HAP-1 (cell line): ENCODE measurements at places on chromosomes 5 and 9.

- no peak for DNase-seq
Measured at GRCh38 chr9:83330207-83331196, 207.7 kb downstream of the FRMD3 start.

- DNase-seq, result no peak
Measured at GRCh38 chr5:158344376-158344775, 485.4 kb upstream of the CLINT1 start.

DNA sequence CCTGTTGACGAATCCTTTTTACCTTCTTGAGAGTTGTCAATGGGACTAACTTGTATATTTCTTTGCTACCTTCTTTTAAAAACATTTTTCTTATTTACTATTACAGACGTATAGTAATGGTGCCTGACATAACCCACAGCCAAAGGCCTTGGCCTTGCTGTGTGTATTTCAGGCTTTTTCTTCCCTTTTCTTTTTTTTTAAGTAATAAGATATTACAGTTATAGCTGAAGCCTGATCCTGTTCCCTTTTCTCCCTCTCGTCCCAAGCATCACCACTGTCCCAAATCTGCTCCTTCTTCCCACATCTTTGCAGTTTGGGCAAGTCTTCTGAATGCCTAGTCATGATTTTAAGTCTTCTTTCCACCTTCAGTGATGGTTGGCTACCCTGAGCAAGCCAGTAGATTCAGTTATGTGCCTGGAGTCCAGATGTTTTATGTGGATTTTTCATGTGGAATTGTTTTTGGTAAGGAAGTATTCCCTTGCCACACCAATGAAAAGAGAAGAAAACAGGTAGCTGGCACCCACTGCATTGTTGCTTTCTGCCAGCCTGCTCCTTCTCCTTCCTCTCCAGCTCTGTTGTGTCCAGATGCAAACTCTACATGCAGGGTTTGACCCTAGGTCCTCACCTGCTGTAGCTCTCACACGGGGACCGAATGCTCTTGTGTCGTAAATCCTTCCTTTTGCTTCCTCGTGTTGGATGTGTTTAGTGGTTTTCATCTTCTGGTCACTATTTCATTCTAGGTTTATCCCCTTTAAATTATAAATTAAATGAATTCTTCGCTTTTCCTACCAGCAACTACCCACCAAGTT is 26.5 kb downstream of the ABL1 start:
- DNase-seq, result no peak

DNA sequence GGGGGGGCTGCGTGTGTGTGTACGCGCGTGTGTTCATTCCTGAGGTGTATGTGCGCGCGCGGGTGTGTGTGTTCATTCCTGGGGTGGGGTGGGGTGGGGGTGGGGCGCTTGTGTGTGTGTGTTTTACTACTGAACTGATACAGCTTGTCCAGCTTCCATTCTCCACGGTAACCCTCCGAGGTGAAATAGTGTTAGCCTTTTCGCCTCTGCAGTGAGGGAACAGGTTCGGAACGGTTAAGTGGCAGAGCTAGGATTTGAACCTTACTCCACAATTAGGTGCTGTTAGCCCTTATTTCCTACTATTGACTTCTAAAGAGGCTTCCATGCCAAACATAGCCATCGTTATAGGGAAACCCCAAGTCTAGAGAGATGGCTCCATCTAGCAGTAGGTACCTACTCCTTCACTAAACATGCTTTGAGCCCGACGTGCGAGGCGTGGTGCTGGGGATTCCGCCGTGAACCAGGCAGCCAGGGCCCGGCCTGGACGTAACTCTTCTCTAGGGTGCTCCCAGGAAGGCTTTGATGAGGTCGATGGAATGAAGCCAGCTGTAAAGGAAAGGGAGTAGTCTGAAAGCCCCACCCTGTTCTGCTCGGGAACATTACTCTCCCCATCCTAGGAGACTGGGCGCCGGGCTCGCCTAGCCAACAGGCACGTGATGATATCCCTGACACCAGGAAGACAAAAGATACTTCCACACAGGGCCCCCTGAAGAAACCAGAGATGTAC is 782 bp upstream of the SKP1 start:
- DNase-seq, result peak; percentile 14

- no peak for DNase-seq
Measured at GRCh38 chr9:113648586-113648985, 185.1 kb downstream of the RGS3 start.

DNA sequence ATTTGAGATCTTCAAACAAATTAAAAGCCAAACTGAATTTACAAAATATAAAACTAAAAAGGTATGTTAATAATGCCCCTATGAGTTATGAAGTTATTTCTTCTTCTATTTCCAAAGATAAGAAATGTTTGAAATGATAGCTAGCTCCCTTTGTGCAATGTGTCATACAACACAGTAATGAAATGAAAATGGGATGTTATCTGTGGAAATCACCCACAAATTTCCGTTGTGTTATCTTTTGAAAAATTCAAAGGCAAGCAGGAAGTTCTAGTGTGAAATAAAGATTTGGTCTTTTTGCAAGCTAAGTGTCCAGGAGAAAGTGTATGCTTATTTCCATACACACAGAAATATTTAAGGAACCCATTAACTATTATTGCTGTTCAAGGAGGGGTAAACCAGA is 375.3 kb upstream of the PRR16 start:
- DNase-seq, result no peak

DNA sequence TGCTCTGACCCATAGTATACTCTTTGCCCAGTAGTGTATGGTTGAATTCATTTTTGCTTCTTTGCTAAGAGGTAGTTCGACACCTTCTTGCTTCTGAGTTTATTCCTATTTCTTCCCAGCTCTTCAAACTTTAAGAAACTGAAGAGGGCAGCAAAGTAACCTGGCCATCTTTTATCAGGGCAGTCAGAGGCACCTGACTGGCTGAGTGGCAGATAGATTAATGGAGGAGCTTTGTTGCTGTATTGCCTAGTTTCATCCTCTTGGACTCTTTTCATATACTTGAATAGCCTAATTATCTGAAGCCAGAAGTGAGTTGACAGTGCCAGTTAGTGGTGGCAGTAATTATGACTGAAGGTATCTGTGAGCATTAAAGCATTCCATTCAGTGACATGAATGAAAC is 82.5 kb downstream of the UHRF2 start:
- DNase-seq, result no peak

DNA sequence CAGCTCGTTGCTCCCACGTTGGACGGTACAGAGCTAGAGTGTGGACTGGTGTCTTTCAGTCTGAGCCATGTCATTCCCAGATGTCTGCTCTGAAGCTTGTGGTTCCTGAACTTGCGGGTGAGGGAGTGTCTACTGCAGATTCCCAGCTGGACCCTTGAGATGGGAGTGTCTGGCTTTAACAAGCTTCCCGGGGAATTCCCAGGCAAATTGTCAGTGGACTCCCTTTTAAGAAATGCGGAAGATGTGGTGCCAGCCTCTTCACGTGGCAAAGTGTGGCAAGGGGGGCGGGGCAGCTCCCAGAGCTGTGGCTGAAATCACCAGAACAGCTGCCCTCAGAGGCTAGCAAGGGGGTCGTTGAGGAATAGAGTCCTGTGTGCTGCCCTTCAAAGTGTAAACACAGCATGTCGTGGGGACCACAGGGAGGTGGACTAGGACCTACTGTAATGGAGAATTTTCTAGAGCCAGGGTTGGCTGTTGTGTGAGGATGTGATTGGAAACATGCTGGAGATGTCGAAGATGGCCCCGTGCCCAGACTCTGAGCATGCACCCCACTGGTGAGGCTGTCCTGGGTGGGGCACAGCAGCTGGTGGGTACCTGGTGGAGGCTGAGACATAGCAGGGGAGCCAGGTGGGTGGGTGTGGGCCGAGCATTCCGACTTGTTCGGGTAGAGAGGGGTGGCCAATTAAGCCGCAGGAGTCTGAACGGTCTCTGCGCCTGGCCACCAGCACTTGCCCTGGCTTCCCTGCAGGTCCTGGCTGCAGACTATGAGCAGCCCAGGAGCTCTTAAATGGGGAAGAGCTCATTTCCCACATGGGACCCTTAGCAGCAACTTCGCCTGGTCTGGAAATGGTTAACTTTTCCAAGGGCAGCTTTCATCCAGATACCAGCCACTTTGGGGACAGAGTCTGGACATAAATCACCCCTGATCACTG is 37.4 kb downstream of the PRRX2 start:
- DNase-seq, result no peak

DNA sequence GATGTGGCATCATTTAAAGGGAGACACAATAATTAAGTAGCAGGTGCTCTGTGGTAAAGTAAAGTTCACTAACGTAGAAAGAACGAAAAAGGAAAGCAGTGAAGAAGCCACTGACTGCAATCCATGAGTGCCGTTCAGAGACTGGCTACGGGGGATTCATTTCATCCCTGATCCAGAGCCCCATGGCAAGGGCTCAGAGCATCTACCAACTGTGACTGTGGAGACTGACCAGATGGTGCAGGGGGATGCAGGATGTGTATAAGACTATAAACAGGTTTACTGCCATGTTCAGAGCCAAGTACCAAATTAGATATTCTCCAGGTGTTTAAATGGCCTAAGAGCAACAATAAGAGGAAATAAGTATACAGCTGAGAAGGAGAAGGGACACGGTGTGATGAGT is 47.7 kb downstream of the MARCHF11 start:
- no peak for DNase-seq

GRCh38 chr5:38329132-38329715 is 70.9 kb downstream of the EGFLAM start:
- DNase-seq, result no peak

DNA sequence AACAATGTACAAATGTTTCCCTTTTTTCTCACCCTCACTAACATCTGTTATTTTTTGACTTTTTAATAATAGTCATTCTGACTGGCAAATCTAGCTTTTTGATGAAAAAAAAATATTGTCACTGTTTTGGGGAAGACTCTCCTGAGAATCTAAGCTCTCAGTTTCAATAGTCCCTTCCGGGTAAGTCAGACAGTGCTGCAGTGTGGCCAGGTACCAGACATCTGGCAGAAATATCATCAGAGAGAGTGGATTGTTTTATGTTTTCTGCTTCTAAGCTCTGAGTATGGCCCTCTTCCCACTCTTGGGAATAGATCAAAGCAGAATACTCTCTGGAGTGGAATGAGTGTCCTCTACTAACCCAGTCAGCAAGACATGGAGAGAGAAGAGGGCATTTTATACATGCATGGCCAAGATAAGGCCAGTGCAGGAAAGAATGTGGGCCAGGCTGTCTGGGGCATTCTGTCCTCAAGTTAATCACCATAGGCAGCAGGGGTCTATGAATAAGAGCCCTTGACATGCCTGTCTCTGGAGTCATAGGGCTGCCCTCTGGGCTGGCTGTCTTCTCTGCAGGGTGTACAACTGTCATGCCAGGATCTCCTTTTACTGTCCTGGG is 38.5 kb upstream of the OR2S2 start:
- DNase-seq, result no peak

GRCh38 chr5:61306531-61307131 is 25.4 kb upstream of the ZSWIM6 start:
- DNase-seq, result no peak

DNA sequence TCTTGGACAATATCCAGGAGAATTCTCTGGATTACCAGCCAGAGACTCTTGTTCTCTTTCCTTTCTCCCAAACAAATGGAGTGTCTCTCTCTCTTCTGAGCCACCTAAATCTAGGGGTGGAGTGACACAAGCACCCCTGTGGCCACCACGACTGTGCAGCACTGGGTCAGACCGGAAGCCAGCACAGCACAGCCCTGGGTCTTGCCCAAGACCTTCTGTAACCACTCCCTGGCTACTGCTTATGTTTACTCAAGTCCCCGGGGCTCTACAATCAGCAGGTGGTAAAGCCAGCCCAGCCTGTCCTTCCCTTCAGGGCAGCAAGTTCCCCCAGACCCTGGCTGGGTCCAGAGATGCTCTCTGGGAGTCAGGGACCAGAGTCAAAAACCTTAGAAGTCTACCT is 110.0 kb upstream of the TUT7 start:
- no peak for DNase-seq

DNA sequence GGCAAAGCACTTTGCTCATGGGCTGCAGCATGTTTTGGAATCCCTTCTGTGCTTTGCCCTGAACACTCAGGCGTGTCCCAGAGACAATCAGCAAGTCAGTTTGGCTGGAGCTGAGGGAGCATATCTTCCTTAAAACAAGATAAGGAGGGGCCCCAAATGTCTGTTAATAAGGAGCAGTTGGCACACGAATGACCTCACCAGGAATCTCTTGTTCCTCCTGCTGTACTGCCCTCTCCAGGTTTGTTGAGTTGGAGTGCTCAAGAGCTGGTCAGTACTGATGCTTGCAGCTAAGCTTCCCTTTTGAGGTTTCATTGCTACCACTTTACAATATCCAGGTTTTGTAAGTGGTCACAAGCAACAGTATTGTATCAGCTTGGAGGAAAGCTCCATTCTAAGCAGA is 101.3 kb upstream of the EGFLAM start:
- DNase-seq, result no peak
